ENCODE measurements at places on chromosomes 5 and 9.

- H3K36me3 ChIP-seq: peaks cover 21% of the 10 kb centered on the region
- H3K4me3 ChIP-seq: no peak overlapping the region
- peaks cover 3% of the 10 kb centered on the region for H3K27me3 ChIP-seq
- no peak for DNase-seq
Observed at GRCh38 chr9:13387734-13388067, 108.2 kb upstream of the MPDZ start.

GRCh38 chr9:86795823-86796553 is 151.3 kb downstream of the GAS1 start:
- peaks cover 3% of the 10 kb centered on the region for H3K27me3 ChIP-seq
- DNase-seq: peak; percentile 20
- no peak overlapping the region for H3K27ac ChIP-seq

GRCh38 chr9:83617299-83617698 is 5.6 kb upstream of the IDNK start:
- peaks cover 2% of the 10 kb centered on the region for H3K27me3 ChIP-seq
- no peaks in the 10 kb centered on the region for H3K36me3 ChIP-seq
- no peak for DNase-seq
- H3K4me1 ChIP-seq: peaks cover 4% of the 10 kb centered on the region

DNA sequence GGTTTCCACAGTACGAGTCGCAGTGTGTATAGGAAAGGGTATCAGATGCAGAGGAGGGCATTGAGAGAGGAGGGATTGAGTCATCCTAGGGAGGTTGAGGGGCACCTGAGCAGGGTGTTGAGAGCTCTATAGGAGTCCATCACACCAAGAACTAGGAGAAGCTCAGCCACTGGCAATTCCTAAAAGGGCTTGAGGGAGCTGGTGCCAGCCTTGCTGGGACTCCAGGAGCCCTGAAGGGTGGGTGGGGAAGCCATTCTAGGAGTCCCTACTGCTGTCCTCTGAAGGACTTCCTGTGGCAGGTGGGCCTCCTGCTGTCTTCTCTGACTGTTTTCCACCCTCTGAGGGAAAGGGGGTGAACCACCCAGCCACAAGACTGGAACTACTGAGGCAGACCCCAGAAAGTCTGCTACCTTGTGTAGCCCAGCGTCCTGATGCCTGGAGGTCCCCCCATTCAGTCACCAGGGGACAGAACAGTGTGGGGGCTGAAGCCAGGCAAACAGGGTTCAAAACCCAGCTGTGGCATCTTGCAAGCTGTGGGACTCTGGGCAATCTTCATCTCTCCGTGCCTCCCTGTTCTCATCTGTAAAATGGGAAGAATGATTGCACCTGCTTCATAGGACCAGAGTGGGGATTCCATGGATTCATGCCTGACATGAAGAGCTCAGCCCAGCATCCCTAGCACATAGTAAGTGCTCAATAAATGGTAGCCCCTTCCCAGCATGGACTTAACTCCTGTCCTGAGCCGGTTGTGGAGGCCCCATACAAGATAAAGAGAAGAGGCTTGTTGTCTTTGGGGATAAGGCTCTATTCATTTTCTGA is 149.5 kb downstream of the C9orf50 start:
- no peak overlapping the region for H3K4me3 ChIP-seq
- H3K4me1 ChIP-seq: peaks cover 48% of the 10 kb centered on the region
- peaks cover 14% of the 10 kb centered on the region for H3K27me3 ChIP-seq
- H3K27ac ChIP-seq: peak overlapping the region; percentile 94
- no peaks in the 10 kb centered on the region for H3K36me3 ChIP-seq

DNA sequence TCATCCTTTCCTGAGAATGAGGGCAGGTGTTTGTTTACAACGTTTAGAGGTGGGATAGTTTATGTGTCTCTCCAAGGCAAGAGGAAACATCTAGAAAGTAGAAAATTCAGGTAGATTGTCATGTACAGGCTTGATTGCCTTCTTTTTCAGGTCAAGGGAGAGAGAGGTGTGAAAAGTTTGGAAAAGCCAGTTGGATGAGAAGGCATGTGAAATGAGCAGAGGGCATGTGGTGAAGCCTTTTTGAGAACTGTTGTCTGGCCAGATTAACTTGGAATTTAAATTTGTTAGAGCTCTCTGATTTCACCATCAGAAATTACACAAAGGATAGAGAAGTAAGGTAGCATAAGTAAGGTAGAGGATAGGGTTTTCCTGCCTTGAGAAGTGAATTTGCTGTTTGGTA is 74.6 kb downstream of the SNX24 start:
- H3K27me3 ChIP-seq: no peaks in the 10 kb centered on the region
- H3K4me3 ChIP-seq: no peak overlapping the region
- peaks cover 4% of the 10 kb centered on the region for H3K4me1 ChIP-seq
- no peak for DNase-seq
- no peak overlapping the region for H3K27ac ChIP-seq
- H3K36me3 ChIP-seq: no peaks in the 10 kb centered on the region
